ENCODE measurements at places on chromosomes 7 and 10. TPM values are rescaled to one million over a fixed set of nuclear protein-coding genes. Genes with fewer than 3 reads are reported as not detected.

DNA sequence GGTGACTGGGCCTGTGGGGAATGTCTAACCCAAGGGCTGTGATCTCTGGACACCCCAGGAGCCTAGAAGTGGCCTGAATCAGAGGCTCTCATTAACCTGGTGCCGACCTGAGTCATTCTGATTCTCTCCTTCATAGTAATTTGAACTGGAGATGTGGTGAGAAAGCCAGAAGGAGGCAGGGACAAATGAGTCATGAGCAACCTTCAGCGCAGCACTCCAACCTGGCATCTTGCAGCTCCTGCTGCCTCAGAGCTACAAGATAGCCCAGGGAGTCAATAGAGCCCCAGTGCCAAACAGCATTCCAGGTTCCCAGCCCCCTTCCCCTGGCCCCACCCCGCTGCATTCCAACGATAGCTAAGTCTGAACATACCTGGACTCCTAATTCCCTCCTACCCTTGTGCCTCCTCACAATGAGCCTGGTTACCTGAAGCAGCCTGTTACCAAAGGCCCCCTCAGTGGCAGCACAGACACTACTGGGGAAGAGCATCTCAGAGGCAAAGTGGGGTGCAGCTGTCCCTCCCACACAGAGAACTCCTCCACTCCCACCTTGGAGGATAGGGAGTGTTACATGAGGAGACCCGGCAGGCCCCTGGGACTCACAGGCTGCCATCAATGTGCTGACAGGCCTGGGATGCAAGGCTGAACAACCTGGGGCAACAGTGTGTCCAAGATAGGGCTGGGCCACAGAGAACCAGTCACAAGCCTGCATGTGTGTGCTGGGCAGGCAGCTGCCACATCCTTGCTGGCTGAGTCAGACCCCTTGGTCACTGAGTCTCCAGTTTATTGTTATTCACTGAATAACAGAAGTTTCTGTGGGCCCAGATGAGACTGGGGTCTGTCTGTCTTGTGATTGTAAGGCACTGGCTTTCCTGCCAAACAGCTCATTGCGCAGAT lies 76.8 kb upstream of the LEP start:
- DNase-seq: no peak

DNA sequence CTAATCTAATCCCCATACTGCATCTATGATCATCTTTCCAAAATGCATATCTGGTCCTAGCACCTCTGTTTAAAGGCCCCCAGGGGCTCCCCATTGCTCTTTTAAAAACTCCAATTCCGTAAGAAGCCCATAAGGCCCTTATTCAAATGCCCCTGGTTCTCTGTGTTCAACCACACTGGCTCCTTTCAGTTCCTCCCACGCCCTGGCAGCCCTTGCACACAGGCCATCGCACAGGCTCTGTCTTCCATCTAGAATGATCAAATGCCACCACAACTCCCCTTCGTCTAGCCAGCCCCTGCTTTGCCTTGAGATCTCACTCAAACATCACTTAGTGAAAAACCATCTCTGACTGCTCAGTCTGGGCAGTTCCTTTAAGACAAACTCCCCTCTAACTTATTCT lies 112.9 kb upstream of the LYZL2 start:
- no peak for DNase-seq

GRCh38 chr7:74343281-74344131 lies 54.3 kb downstream of the CLIP2 start:
- no peak for DNase-seq

DNA sequence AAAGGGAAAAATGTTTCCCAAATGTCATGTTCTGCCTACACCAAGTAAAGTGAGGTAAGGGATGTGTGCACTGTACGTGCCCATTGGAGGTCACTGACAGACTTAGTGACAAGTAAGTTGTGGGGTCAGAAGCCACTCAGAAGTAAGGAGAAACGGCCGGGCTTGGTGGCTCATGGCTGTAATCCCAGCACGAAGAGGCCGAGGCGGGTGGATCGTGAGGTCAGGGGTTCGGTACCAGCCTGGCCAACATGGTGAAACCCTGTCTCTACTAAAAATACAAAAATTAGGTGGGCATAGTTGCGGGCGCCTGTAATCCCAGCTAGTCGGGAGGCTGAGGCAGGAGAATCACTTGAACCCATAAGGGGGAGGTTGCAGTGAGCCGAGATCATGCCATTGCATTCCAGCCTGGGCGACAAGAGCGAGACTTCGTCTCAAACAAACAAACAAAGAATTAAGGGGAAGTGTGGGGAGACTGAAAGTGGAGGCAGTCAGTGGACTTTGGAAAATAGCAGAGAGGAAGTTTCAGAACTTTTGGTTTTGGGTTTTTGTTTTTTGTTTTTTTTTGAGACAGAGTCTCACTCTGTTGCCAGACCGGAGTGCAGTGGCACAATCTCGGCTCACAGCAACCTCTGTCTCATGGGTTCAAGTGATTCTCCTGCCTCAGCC lies 114.8 kb downstream of the WDFY4 start:
- no peak for DNase-seq

- DNase-seq: no peak
Observed at GRCh38 chr7:157851501-157852067, 514.8 kb downstream of the DNAJB6 start.

GRCh38 chr10:89563861-89564478 lies 28.6 kb upstream of the SLC16A12 start:
- peak; percentile 54 for DNase-seq

DNA sequence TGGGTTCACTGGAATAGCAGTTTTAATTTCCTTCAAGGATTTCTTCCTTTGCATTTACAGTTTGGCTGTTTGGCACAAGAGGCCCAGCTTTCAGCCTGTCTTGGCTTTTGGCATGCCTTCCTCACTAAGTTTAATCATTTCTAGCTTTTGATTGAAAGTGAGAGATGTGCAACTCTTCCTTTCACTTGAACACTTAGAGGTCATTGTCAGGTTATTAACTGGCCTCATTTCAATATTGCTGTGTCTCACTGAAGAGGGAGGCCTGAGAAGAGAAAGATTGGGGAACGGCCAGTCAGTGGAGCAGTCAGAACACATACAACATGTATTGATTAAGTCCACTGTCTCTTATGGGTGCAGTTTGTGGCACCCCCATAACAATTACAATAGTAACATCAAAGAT lies 33.9 kb downstream of the PTTG1IP2 start:
- DNase-seq: no peak

Gene WDR86
- 2.5 TPM for polyA plus RNA-seq

All from SK-N-SH (cell line).